Neuronal stem cell (in vitro differentiated cells): ENCODE measurements at places on chromosomes 13 and 19.

DNA sequence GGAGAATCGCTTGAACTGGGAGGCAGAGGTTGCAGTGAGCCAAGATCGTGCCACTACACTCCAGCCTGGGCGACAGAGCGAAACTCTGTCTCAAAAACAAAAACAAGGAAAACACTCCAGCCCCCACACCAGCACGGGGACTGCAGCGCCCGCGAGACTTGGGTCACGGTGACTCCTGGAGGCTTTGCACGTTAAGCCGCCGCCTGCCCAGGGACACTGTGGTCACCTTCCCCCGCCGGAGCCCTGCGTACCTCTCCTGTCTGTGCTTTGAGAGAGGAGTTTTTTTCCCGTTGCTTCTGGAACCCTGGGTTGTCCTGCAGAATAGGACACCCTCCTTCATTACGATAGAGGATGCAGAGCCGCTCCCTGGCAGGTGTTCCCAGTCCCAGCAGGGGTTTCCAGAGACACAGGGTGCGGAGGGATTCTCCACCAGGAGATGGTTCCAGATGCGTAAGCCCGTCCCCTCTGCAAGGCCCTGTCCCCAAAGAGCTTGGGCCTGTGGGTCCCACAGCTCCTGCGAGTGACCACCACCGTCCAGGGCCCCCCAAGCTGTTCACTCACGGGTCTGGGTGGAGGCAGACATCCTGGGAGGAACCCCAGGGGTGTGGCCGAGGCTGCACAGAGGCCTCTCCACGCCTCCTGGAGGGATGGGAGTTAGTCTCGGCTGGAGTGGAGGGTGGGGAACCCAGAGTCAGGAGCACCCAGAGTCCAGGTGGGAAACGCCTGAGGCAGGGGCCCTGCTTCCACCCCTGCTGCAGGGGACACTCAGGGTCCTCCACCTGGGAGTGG lies 42.8 kb upstream of the NDUFS7 start:
- DNase-seq: no peak

GRCh38 chr13:29594710-29595379 lies 643 bp downstream of the SLC7A1 start:
- peak; percentile 29 for DNase-seq

GRCh38 chr13:112648101-112648500 lies 41.7 kb upstream of the ATP11A start:
- DNase-seq: no peak

- DNase-seq: no peak
Observed at GRCh38 chr13:30796132-30796572, 60.8 kb downstream of the ALOX5AP start.

GRCh38 chr19:38640368-38640767 lies 7.1 kb upstream of the ACTN4 start:
- DNase-seq: no peak

DNA sequence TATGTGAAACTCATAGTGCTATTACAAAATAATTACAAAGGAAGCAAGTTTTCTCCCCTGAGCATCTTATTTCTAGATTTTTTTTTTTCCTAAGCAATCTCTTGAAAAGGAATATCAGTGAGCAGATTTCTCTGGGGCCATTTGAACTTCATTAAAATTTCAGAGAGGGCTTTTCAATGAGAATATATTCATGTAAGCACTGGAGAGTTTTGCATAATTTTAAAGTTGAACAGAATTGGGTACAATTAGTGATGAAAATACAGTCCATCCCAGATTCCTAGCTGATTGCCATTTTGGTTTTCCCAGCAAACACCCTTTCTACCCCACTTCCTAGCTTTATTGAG lies 66.8 kb upstream of the RNF113B start:
- DNase-seq: no peak

DNA sequence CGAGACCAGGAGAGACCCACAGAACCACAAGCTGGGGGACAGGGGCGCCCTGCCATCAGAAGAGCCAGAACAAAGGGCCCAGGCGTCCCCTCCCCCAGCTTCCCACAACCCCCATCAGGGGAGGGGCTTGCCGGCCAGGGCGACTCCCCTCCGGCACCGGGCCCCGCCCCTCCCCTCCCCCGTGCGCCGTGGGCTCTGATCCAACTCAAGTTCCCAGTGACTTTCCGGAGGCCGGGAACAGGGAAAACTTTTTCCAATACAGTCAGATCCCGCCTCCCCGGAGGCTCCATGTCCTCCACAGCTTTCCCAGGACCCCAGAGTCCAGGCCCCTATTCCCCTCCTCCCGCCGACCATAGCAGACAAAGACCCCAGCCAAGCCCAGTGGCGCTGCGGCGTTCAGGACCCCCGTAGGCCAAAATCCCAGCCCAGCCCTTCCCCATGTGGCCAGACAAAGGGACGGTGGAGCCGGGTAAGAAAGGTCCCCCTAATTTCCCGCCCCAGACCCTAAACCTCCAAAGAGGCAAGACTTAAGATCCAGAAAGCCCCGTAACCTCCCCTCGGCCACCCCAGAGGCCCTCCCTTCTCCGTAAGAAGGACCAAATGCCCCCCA lies 673 bp downstream of the TEAD2 start:
- peak; percentile 70 for DNase-seq

DNA sequence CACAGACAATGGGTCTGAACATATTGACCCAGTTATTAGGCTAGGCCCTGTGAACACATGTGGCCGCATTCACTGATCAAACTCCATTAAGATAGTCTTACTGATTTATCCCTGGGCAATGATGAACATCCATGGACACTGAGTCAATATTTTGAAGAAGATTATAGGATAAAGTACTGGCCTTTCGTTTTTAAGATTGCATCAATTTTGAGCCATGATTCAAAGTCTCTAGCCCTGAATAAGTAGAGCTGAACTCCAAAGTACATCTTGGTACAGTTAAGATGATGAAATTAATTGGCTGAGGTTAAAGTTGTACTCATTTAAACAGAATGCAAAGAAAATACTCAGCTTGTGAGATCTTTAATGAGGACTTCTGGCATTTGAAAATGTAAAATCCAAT lies 1581.9 kb downstream of the EFNB2 start:
- no peak for DNase-seq

GRCh38 chr19:6476155-6476895 lies 5.3 kb downstream of the DENND1C start:
- peak; percentile 98 for DNase-seq

DNA sequence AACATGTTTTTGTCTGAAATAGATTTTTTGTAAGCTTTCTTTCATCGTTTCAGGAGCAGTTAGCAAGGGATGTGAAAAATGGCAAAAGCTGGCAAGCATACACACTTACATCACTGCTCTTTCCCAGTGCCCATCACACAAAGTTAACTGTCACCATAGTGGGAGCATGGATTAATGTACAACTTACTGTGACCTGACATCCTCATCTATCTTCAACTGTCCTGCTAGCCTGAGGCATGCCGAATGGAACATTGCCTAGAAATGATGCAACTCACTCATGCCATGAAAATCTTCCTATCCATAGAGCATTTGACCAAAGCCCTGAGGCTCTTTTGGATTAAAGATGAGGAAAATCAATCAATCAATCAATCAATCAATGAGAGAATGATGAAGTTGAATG lies 491.7 kb upstream of the SLC10A2 start:
- no peak for DNase-seq

DNA sequence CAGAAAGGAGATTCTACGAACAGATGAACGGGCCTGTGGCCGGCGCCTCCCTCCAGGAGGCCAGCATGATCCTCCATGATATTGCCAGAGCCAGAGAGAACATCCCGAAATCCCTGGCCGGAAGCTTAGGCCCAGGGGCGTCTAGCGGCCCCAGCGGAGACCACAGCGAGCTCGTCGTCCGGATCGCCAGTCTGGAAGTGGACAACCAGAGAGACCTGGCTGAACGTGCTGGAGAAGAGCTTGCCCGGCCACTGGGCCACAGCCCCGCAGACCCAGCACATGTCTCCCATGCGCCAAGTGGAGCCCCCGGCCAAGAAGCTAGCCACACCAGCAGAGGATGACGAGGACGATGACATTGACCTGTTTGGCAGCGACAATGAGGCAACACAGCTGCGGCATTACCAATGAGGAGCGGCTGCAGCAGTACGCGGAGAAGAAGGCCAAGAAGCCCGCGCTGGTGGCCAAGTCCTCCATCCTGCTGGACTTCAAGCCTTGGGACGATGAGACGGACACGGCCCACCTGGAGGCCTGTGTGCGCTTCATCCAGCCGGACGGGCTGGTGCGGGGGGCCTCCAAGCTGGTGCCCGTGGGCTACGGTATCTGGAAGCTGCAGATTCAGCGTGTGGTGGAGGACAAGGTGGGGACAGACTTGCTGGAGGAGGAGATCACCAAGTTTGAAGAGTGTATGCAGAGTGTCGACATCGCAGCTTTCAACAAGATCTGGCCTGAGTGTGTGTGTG lies 78.8 kb upstream of the FRY start:
- no peak for DNase-seq

GRCh38 chr19:53365899-53366493 lies 491 bp downstream of the ZNF525 start:
- DNase-seq: no peak

DNA sequence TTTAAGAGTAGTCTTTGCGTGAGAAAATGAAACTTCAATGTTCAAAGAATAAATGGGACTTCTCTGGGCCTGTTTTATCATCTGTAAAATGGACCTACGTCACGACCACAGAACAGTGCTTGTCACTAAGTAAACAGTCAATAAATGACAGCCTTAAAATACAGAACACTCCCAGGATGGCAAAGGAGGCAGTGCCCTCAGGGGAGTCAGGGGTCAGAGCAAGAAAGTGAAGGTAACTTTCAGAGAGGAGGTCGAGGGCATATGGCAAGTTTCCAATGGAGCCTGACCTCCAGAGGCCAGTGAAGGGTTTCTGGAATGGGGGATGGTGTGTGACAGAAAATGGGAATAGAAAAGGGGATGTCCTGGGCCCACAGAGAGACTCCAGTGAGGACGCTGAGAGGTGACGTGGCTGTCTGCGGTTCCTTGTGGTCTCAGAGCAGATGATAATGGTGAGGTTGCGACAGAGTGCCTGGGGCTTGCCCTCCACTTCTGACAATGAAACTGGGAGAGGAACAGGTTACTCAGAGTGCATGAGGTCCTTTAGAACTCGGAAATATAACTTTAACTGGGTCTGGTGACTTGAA lies 91.8 kb downstream of the UBL3 start:
- no peak for DNase-seq

DNA sequence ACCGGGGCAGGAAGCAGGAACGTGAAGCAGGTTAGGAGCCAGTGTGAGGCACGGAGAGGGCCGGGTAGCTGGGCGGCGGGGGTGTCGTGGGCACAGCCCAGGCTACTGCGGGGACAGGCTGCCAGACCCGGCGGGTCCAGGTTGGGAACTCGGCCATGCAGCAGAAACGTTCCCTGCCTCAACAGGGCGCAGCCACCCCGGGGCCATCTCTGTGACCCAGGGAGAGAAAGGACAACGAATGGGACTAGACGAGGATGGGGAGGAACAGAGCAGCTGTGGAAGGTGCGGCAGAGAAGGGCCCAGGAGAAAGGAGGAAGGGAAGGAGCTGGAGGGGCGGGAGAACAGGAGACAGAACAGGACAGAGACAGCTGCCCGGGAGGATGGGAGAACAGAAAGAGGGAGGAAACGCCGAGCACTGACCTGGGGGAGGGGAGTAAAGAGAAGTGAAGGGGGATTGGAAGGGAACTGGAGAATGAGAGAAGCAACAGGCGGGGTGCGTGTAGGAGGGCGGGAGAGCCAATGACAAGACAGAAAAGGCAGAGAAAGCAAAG lies 12.9 kb upstream of the GARIN5A start:
- DNase-seq: no peak

DNA sequence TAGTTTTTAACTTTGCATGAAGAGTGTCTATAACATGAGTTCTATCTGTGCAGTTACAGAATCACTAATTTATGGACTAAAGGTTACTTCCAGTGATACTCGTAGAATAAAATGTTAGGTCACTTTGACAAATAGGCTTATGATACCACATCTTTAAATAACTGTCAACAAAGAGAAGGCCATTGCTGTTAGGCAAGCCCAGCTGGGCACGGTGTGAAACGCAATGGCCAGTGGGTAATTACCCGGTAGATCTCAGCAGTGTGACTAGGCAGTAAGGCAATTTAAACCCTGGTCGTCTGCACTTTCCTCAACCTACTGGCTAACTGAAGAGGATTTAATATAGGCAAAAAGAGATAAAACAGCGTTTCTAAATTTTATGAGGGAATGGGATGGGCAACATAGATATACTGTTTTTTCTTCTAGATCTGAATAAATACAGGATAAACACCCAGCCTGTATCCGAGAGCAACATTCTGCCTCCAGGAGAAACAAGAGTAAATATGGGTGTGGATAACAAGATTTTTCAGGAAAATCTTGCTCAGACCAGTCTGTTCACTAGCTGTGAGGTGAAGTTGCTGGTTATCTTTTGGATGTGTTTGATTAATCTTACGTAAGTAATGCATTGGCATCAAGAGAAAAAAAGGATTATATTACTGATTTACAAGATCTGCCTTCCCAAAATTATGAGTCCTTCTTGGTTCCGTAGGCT lies 631.3 kb downstream of the EFNB2 start:
- DNase-seq: no peak

DNA sequence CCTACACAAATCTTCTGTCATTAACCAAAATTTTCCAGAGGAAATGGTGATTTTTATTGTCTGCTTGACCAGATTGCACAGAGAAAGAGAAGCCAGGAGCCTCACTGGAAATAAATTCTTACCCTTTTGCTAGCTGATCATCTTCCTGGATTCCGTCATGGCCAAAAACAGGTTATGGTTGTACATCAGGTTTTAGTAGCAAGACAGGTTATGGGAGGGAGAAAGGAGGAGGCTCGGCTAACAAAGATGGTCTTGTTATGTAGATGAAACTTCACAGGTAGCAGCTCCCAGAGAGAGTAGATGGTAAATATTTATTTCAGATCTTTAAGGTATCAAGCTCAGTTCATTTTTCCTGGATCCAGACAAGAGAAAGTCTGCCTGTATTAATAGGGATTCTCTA lies 19.7 kb upstream of the CEACAM3 start:
- DNase-seq: no peak
